ENCODE measurements at places on chromosomes 16 and 17.
A peak's percentile ranks its signal among the peaks of the same experiment; 100 is the strongest.

DNA sequence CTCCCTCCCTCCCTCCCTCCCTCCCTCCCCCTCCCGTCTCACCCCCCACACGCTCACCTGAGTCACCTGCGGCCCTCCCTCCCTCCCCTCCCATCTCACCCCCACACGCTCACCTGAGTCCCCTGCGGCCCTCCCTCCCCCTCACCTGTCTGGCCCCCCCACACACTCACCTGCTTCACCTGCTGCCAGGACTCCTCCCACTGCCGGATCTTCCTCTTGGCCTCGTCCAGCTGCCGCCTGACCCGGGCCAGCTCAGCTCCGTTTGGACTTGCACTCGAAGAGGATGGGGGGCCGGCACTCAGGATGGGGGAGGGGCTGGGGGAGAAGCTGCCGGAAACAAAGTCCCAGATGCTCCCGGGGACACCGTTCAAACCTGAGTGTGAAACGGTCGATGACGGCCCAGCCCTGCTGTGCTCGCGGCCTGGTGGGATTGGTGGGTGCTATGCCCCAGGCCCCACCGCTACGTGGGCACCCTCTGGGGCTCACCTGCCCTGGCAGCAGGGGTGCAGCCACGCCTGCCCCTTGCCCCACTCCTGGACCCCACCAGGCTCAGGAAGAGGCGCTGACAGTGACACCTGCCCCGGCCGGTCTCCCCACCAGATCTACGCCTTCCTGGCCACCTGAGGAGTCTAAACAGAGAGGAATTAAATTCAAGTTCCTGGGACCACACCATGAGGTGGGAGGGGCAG is 15.9 kb downstream of the GNPTG start:
- DNase-seq = no peak

- DNase-seq = no peak
Observed at GRCh38 chr17:34712481-34713195, 133.3 kb downstream of the TMEM132E start.

GRCh38 chr16:30867747-30868146 is 26.1 kb downstream of the BCL7C start:
- no peak for DNase-seq

DNA sequence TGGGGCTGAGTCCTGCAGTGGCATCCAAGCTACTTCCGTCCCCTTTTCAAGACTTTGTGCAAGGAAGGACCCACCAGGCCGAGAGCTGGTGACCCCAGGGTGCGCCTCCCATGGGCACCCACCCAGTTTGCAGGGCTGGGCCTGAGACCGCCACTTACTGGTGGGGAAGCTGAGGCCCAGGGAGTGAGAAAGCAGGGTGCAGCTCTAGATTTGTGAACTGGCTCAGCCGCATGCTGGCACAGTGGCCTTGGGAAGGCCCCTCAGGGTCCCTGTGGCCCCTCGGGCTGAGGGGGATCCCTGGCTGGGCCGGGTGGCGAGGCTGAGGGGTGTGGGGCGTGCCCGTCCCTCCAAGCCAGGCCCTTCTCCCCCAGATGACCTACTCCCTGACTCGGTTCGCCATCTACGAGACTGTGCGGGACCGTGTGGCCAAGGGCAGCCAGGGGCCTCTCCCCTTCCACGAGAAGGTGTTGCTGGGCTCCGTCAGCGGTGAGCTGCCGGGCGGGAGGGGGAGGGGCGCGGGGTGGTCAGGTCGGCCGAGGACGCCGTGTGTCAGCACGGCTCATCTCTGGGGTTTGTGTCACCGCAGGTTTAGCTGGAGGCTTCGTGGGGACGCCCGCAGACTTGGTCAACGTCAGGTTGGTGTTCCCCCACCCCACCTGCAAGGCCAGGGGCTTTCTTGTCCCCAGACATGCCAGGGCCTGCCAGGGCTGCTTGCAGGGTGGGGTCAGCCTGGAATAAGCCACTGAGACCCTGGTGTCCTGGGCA is 3.2 kb downstream of the SLC25A10 start:
- no peak for DNase-seq

DNA sequence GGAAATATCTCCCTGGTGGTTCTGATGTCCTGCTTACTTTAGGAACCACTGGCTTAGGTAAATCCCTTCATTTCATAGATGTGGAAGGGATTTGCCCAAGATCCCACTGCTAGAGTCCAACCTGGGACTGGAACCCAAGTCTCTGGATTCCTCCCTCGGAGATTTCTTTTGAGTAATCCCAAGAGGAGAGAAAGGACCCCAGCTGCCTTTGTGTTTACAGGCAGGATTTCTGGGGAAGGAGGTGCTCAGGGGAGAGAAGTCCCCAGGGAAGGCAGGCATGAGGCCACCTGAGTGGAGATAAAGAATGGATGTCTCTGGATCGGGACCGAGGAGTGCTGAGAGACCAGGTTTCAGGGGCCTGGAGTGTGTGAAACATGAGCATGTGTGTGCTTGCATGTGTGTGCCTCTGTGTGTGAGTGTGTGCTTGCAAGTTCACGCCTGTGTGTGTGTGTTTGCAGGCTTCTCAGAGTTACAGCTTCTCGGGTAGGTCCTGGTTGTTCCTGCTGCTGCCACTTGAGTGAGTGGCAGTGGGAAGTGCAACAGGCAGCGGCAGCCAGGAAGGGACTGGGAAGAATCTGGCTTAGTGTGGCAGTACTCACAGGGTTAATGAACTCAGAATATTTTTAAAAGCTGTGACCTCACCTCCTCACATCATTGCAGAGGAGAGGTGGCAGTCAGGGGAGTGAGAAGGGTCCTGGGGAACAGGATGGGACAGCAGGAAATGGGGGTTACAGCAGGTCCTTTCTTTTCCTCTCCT is 2.2 kb downstream of the KCNH6 start:
- no peak for DNase-seq

DNA sequence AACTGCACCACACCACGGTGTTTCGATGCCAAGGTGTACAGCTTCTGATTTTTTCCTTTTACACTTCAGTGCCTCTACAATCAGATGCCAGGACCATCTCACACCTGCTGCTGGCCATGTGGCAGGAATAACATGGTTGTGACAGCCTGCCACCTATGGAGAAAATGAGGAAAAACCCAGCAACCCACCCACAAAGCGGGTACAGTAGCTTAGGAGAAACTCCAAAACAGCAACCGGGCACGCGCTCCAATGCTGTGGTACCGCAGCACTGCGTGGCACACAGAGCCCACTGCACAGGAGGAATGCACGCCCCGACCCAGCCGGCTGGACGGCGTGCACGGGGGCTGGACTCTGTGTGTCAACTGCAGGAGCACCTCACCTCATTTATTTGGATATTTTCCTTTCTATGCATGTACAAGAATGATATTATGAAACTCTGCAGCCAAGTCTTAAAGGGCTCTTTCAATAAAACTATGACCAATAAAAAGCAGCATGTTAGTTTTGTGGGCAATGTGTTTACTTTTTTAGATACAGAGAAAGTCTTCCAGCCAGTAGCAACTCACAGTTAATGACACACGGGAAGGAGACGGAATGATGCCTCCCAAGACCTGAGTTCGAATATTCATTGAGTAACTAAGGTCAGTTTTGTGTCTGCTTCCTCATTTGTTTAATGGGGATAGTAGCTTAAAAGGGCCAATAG is 45.9 kb downstream of the MAP1LC3B start:
- no peak for DNase-seq

- DNase-seq = no peak
Observed at GRCh38 chr17:13209081-13209480, 191.3 kb upstream of the ELAC2 start.

- no peak for DNase-seq
Observed at GRCh38 chr16:4847774-4848587, 700 bp downstream of the UBN1 start.

GRCh38 chr17:19720631-19721426 is 4.4 kb upstream of the SLC47A2 start:
- DNase-seq = no peak

- DNase-seq = no peak
Observed at GRCh38 chr16:83345846-83346640, 461.7 kb upstream of the HSBP1 start.

GRCh38 chr16:71894229-71894920 is 956 bp upstream of the IST1 start:
- peak; percentile 10 for DNase-seq

DNA sequence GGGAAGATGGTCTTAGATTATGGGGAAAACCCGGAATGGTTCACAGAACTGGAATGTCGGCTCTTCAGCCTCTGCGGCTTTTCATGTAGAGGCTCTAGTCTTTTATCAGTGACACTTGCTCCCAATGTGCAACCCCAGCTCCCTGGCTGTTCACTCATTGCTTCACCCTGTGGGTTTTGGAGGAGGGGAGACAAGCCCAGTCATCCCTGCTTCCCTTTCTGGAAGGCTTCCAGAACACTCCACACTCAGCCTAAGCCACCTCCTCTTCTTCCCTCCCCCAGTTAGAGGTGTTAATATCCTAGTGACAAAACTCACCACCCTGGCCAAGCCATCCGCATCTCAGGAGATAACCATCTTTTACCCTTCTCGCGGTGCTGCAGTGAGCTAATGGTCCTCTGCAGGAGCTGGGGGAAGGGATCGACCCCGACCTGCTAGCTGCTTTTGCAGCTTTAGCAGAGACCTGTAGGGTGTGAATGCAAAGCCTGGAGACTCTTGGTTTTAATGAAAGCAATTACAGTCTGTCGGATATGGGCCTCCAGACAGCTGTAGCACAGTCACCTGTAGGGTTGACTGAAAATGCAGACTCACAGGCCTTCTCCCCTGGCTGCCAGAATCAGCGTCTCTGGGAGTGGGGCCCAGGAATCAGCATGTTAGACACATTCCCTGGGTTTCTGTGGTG is 24.3 kb upstream of the LASP1NB start:
- no peak for DNase-seq

GRCh38 chr17:82663381-82664275 is 15.4 kb upstream of the WDR45B start:
- DNase-seq = no peak

DNA sequence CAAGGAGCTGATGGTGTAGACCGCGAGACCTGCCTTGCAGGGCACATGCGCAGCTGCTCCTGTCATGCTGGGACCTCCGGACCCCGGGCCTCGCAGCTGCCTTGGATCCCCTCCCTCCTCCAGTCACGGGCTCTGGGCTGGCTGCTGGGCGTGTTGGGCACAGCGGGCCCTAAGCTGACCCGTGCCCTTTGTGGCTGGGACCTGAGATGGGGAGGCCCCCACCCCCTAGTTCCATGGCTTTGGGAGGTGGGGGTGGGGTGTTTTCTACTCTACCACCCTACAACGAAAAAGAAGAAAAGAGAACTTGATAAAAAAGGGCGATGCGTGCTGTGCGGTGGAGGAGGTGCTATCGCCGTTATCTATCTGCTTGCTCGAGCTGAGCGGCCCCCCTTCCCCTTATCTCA is 14.5 kb downstream of the ZFPM1 start:
- no peak for DNase-seq

GRCh38 chr16:85126705-85127378 is 14.6 kb upstream of the CIBAR2 start:
- peak; percentile 17 for DNase-seq

Data from stimulated activated CD8-positive, alpha-beta memory T cell treated with anti-CD3 and anti-CD28 coated beads, Interleukin-12 subunit alpha, Interleukin-12 subunit beta, amount 100 ng/mL, for 4 hours (primary cell).